ENCODE measurements at places on chromosomes 4 and X.

DNA sequence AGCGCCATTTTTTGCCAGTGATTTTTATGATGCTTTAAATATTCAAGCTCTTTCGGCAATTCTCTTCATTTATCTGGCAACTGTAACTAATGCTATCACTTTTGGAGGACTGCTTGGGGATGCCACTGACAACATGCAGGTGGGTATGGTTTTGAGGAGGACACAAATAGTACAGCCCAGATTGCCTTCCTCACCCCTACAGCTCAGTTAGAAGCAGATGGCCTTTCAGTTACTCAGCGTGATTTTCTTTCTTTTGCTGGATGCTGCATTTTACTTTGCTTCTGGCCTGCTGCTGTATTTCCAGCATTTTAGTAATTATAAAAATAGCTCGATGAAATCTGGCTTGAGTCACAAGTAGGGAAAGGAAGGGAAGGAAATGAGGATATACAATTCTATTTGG, 114.7 kb downstream of the SLC4A4 start:
- DNase-seq: no peak

DNA sequence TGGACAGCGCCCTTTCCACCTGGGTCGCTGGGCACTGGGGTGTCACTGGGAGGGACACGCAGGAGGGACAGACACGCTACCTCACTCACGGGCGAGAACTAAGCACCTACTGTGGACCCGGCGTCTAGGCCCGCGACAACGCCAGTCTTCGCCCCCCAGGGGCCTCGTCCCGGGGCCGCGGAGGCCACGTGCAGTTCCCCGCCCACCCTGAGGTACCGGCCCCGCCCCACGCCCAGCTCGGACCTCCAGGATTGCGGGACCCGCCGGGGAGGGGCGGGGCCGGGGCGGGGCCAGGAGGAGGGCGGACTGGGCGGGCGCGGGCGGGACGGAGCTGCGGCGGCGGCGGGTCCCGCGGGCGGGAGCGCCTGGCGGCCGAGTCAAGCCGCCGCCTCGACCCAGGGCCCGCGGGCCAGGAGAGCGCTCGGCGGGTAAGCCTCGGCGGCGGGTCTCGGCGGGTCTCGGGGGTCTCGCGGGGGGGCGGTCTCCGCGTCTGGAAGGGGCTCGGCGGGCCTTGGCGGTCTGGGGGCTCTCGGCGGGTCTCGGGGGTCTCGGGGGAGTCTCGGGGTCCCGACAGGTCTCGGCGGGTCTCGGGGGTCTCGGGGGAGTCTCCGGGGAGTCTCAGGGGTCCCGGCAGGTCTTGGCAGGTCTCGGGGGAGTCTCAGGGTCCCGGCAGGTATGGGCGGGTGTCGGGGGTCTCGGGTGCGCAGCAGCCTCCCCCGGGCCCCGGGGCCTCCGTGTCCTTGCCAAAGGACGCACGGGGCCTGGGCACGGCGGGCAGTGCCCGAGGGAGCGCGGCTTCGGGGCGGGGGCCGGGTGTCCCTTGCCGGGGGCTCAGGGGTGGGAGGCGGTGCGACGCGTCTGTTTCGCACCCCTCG, at the start of gene SH3BP2:
TSS of gene SH3BP2 (plus strand) at position 375 of the 875 bp plus-strand sequence. CDS start 27,533 bp downstream, outside the sequence.
- no peak for DNase-seq

- DNase-seq: no peak
Measured at GRCh38 chr4:54487491-54487890, 170.3 kb upstream of the KIT start.

DNA sequence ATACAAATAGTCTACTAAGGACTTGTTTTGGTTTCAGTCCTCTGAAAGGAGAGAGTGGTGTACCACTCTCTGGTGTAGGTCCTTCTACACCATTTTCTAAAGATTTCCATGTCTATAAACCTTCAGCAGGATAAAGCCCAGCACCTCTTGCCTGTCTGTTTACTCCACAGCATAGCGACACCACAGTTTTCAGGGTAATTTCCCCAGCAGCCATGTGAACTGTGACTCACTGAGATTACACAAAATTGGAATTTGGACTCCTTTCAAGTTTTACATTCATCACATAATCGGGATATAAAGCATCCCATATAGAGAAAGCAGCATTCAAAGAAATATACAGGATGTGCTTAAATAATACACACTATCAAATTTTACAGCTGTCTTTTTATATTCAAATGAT, 229.6 kb downstream of the PRDM5 start:
- DNase-seq: no peak

- DNase-seq: no peak
Measured at GRCh38 chrX:12979616-12980015, 4.7 kb downstream of the TMSB4X start.

DNA sequence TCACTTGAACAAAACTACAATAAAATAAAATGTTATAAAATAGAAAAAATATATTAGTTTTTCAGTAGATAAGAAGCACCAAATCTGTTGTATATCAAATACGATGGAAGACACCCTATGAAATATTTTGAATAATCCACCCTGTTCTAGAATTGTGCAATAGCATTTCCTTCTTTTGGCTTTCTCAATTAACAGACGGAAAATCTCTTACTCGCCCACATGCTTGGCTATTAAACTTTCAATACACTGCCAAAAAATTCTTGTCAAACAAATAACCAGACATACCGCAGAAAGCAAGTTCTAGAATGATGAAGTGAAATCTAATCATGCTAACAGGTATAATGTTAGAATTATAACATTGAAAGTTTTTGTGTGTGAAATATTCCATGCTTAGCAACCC, 671.6 kb upstream of the SLIT2 start:
- no peak for DNase-seq

DNA sequence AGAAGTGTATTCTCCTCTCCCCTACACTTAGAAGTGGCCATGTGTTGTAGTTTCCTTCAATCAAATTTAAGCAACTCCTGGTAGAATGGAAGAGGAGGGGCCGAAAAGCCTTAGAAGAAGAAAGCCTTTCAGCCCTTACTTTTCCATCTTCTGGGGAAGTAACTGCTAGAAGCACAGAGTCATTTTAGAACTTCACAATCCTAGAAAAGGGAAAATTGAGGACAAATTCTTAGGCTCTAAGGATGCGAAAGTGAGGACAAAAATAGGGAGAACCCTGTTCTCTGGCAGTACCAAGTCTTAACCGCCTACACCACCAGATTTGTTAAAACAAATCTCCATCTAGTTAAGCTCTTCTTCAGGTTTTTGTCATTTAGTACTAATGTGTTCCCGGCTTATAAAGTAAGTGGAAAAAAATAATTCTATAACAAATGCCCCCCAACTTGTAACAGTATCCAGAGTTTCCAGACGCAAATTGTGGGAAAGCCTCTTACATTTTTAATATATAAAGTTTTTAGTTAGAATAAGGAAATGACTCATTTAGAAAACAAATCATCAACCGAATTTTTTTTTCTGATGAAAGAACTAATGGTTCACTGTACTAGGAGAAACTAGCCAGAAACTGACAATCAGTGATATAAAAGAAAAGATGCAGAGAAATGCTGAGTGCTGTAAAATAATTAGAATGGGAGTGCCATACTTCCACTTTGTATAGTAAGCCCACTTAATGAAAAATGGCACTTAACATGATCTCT, 76.0 kb downstream of the ARAP2 start:
- DNase-seq: no peak

GRCh38 chr4:109998867-109999584, 86.3 kb downstream of the EGF start:
- peak; percentile 65 for DNase-seq

GRCh38 chr4:147096667-147097604, 151.3 kb upstream of the TTC29 start:
- no peak for DNase-seq

GRCh38 chrX:29172880-29173279, 585.6 kb downstream of the IL1RAPL1 start:
- DNase-seq: no peak

DNA sequence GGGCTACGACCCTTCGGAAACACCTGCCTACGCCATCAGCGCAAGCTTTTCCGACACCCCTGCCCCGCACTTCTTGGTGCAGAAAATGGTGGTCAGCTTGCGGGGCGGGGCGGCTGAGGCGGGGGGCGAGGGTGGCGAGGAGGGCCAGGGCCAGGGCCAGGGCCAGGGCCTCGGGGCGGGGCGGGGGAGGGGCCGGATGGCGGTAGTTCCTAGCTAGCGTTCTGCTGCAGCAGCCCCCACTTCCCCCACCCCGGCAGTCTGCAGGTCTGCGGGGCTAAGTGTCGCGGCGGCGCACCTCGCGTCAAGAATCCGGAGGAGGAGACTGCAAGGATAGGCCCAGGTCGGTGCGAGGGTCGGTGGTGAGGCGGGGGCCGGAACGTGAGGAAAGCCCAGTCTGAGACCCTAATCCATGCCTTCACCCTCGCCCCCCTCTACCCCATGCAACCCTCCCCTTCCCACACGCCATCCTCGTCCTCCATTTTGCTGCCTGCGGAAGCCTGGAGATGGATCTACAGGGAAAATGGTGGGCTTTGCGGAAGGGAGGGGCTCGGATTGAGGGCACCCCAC, 600 bp downstream of the BEX4 start:
- DNase-seq: no peak

DNA sequence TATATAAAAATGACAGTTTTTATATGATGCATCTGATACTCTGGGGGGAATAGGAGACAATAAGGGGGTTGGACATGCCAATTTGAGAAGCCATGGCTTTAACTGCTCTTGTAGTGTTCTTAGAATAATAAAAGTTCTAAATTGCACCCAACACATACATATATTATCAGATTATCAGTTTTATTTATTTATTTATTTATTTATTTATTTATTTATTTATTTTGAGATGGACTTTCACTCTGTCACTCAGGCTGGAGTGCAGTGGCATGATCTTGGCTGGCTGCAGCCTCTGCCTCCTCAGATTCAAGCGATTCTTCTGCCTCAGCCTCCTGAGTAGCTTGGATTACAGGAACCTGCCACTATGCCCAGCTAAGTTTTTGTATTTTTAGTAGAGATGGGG, 356.8 kb downstream of the TLL1 start:
- no peak for DNase-seq

DNA sequence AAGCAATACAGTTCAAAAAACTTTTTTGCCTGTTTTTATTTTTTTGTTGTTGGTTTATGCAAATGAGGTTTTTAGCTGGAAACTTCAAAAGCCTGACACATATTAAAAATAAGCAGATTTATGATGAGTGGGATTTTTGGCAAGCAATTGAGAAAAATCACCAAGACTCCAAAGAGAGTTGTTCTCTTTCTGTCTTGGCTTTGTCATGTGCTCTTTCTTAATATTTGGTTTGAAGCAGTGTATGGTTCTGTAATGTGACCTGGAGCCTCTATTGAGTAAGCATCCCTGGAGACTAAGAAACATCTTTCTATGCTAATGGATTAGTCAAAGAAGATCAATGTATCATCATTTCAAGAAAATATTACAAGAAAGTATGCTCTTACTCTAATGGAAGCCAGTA, 11.7 kb downstream of the TRIM2 start:
- no peak for DNase-seq

DNA sequence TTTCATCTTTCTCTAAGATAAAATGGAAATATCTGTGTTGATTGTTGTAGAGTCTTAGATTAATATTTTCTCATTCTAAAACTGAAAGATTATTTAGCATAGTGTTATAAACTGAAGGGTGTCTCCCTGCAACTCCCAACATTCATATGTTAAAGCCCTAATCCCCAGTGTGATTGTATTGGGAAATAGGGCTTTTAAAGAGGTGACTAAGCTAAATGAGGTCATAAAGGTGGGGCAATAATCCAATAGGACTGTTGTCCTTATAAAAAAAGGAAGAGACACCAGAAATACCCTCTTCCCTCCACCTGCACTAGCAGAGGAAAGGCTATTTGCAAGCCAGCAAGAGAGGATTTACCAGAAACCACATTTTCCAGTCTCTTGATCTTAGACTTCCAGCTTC, 1626.4 kb downstream of the C4orf33 start:
- DNase-seq: no peak

- no peak for DNase-seq
Measured at GRCh38 chr4:74793757-74794381, 454 bp downstream of the BTC start.

DNA sequence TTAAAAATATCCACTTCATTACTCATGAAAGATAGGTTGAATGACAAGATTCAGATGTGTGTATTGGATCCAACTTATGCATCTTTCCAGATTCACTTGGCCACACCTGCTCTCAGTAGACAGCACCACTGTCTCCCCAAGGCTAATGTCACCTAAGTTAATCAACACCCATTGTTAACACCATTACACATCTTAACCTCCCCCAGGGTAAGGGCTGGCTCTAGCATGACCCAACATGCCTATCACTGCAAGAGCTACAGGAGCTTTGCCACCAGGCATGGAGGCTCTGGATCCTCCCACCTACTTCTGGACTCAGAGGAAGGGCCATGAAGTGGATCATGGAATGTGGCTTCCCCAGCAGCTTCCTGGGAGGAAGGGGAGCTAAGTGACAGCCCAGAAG, 32.8 kb upstream of the LSM6 start:
- no peak for DNase-seq

GRCh38 chr4:40152637-40153036, 44.2 kb upstream of the RHOH start:
- peak; percentile 51 for DNase-seq

- DNase-seq: no peak
Measured at GRCh38 chrX:123869488-123869887, 9.6 kb downstream of the XIAP start.

DNA sequence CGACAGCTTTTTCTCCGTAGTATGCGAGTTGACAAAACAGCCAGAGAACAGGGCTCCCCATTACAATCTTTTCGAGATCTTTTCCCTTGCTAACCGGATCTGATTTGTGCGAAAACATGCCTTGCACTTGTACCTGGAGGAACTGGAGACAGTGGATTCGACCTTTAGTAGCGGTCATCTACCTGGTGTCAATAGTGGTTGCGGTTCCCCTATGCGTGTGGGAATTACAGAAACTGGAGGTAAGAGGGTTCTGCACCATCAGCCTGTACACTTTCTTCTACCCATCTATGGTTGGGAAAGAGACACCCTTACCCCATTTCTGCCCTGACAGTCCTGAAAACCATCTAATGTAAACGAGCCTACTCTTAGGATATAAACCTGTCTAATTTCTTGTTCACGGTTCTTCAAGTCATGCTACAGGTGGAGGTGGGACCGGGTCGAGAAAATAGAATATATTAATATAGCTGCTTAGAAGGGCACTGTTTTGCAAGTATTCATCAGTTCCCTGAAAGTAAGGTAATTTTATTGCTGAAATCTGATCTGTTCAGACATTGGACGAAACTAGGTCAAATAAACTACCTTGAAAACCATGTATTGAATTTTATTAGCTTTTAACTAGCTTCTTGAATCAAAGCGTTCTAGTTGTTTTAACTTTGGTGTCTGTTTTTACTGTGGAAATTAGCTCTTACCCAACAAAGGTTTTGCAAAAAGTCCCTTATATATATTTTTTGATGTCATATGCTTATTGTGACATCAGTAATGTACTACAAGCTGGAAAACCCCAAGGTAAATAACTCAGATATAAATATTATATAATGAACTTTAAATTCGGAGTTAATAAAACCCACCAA, 869 bp downstream of the TMEM184C start:
- peak; percentile 10 for DNase-seq

GRCh38 chr4:118557298-118557851, 127.8 kb upstream of the METTL14 start:
- no peak for DNase-seq

- DNase-seq: no peak
Measured at GRCh38 chr4:152083338-152083737, 322.5 kb upstream of the GATB start.

GRCh38 chrX:73785493-73785892, 222.5 kb downstream of the CHIC1 start:
- DNase-seq: no peak

Data from CD4-positive, alpha-beta memory T cell (primary cell).